Transverse colon (tissue), 4 donors: ENCODE measurements at places on chromosomes 1 and 21. TPM values are rescaled to one million over a fixed set of nuclear protein-coding genes. Genes with fewer than 3 reads are reported as not detected.

The DEPDC1 gene
- 2.7 TPM for total RNA-seq

The SH2D1B gene
- total RNA-seq = 0.79 TPM

The GLRX2 gene
- total RNA-seq = 0.40 TPM

The TNFRSF9 gene
- not detected for total RNA-seq

The TMEM269 gene
- total RNA-seq = not detected

The RGS8 gene
- total RNA-seq = not detected

The LHX8 gene
- not detected for total RNA-seq

The TRAF5 gene
- 30.5 TPM for total RNA-seq

GRCh38 chr21:46532080-46532479, 72.8 kb downstream of the S100B start:
- DNase-seq = no peak

DNA sequence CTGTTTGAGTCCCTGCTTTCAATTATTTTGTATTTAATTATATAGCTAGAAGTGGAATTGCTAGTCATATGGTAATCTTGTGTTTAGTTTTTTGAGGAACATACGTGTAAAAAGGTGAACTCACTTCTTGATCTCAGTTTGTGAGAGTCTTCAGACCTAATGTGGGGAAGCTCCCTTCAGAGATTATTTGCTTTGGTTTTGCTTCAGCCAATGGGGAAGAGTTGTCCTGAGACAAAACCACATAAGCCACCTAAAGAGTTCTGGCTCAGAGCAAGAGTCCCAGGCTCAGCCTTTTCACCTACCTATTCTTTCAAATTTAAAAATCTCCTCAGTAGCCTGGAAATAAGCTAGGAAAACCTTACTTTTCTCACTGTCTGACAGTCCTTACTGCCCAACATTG, 138.4 kb downstream of the UCK2 start:
- no peak for DNase-seq

- no peak for DNase-seq
These were observed 2.7 kb upstream of the F5 start for GRCh38 chr1:169588785-169589485.

DNA sequence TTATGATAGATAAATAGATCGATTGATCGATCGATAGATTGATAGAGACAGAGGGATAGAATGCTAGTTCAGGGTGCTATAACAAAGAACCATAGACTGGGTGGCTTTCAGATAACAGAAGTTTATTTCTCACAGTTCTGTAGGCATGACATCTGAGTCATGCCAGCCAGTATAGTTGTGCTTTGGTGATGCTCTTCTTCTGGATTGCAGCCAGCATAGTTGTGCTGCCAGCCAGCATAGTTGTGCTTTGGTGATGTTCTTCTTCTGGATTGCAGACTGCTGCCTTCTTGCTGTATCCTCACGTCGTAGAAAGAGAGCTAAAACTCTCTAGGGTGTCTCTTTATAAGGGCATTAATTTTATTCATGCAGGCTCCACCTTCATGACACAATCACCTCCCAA, 860.8 kb downstream of the BRINP3 start:
- DNase-seq = no peak

GRCh38 chr1:45403298-45403697, 63.1 kb upstream of the MUTYH start:
- no peak for DNase-seq

- no peak for DNase-seq
These were observed 17.3 kb upstream of the KLF17 start for GRCh38 chr1:44101328-44101727.

DNA sequence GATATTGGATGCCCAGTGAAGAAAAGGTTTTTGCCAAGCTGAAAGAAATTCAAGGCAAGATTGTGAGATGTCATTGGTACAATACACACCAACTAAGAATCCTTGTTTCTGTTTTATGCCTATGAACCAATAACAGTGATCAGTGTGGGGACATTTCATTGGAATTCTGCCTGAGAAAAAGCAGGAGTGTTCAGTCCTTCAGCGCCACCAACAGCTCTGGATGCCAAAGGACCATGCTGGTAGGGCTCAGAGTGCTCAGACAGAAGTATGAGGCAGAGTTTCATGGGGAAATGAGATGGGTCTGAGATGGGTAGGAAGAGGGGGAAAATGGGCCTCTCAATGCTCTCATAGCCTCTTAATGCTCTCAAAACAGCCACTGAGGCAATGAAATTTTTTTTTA, 56.5 kb downstream of the GABPA start:
- DNase-seq = no peak

DNA sequence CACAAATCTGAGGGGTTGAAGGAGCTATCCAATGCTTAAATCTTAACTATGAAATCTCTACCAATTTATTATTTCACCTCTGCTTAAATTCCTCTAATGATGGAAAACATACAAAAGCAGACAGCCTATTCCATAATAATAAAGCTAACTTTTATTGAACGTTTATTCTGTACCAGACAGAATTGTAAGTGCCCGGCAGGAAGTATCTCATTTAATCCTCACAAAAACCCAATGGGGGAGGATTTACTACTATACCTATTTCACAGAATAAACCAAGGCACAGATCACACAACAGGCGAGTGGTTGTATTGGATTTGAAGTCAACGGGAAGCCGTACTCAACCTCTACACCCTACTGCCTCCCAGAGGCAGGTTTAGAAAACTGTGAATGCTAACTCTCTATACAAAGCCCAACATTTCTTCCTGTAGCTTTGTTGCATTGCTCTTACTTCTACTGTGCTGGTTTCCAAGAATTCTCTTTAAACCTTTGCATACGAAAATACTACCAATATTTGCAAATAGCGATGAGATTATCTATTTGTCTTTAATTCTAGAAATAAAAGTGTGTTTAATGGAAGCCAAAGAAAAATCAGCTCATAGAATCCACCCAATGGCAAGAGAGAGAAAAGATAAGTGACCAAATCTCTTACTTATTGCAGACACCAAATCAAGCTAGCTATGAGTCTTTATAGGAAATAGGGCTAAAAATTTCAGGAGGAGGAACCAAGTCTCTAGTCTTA, 33.5 kb upstream of the C1orf53 start:
- peak; percentile 42 for DNase-seq

DNA sequence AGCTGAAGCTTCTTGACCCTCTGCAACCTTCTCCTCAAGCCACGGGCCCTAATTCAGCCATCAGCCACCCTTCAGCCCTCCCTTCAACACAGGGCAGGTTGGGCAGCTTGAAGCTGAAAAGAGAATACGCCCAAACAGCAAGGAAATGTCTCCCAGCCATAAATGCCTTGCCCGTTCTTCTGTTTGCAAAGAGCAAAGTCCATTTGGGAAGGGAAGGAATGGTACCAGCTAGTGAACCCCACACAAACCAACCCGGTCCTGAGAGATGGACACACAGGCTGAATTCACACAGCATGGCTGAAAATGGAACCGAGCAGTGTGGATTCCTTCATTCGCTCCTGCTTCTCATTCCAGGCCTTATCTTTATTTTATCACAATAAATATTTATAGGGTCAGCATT, 11.5 kb downstream of the PLEKHA6 start:
- peak; percentile 63 for DNase-seq

GRCh38 chr1:83641796-83642443, 357.0 kb downstream of the TTLL7 start:
- no peak for DNase-seq

DNA sequence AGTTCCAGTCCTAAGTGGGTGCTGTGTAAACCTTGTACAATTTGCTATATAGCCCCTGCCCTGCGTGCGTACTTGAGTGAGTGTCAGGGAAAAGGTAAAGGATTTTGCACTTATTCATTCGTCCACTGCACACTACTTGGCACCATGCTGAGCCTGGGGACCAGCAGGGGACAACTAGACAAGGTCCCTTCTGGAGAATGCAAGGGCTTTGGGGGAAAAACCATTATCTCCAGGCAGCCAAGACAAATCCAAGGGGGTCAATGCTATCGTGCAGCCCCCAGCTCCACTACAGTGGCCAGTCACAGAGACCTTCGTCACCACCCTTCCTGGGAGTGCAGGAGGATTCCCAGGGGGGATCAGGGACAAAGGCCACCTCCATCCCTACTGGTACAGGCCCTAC, 39.7 kb downstream of the MATN1 start:
- DNase-seq = no peak
